Heart right ventricle (tissue), 16 donors: ENCODE measurements at places on chromosomes 6 and 20. TPM values are rescaled to one million over a fixed set of nuclear protein-coding genes. Genes with fewer than 3 reads are reported as not detected.

TBXT gene
- not detected for total RNA-seq

GRCh38 chr6:16316741-16317251 is 78.4 kb downstream of the GMPR start:
- DNase-seq, result no peak

- DNase-seq, result no peak
These were observed 727.5 kb downstream of the TBC1D32 start for GRCh38 chr6:120606743-120607142.

GRCh38 chr6:42627674-42628073 is 63.8 kb downstream of the UBR2 start:
- DNase-seq, result no peak

GRCh38 chr20:31308535-31309162 is at the start of gene DEFB116:
DEFB116 (minus strand) TSS chr20:31308585; CDS start chr20:31308585, 0 bp downstream.
- no peak for DNase-seq

GRCh38 chr20:34736106-34736735 is 32.1 kb downstream of the TP53INP2 start:
- no peak for DNase-seq

GRCh38 chr20:59456342-59457279 is 147.7 kb upstream of the PHACTR3 start:
- DNase-seq, result no peak
